Peyer's patch (tissue), 4 donors: ENCODE measurements at places on chromosomes 5 and 9. TPM values are rescaled to one million over a fixed set of nuclear protein-coding genes. Genes with fewer than 3 reads are reported as not detected.
A peak's percentile ranks its signal among the peaks of the same experiment; 100 is the strongest.

Gene ACTBL2
- total RNA-seq: not detected

Gene IL13
- not detected for total RNA-seq

GRCh38 chr5:139641116-139642080 lies 6.8 kb upstream of the CXXC5 start:
- peak; percentile 45 for DNase-seq

DNA sequence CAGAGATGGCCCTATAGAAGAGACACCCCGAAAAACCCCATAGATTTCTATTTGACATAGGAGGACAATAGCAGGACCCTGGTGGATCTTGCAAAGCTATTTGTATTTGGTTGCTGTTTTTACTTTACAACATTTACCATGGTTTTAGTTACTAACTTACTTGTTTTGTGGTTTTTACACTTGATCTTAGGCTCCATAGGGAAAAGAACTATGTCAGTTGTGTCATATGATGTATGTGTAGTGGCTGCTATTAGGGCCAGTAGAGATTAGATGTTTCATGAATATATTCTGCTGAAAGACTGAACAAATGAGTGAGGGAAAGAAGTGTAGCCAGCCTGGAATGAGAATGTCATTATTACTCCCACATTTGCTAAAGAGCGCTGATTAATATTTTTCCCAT lies 388.1 kb downstream of the SEMA5A start:
- DNase-seq: no peak

- DNase-seq: peak; percentile 53
These were observed 4.4 kb upstream of the DIAPH1 start for GRCh38 chr5:141623186-141623585.

GRCh38 chr5:57417971-57418370 lies 64.6 kb downstream of the ACTBL2 start:
- no peak for DNase-seq

GRCh38 chr5:163838738-163839137 lies 333.3 kb downstream of the MAT2B start:
- no peak for DNase-seq

GRCh38 chr9:120891245-120891883 lies 14.4 kb upstream of the PHF19 start:
- peak; percentile 75 for DNase-seq

DNA sequence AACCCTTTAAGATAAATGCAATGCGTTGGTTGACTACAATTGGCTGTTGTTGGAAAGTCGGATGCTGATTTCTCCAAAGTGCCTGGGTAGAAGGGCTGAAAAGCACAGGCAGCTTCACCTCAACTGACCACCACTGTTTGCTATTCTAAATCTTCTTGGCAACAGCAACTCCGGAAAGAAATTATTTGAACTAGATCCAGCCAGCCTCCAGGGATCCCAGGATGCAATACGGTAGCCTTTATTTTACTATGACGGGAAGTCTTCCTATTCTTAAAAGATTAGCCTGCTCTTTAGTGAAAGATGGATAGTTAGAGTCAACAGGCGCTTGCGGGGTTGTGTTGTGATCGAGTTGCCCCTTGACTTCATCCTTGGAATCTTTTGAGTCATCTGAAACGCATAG lies 78.6 kb upstream of the KLF9 start:
- DNase-seq: no peak

DNA sequence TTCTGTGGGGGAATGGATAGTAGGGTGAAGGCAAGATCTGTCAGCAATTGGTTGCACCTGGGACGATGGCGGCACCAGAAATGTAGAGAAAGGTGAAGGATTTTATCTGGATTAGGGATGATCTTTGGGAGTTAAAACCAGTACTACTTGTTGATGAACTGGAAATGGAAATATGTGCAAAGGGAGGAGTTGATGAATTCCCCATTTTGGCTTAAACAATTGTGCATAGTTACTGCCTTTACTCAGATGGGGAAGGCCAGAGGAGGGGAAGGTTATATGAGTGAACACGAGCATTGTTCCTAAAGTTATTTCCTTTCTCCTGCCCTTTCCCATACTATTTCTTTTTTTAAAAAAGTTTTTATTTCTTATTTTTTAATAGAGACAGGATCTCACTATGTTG lies 19.1 kb downstream of the NNT start:
- DNase-seq: no peak
